ENCODE measurements at places on chromosomes 16 and 17.

DNA sequence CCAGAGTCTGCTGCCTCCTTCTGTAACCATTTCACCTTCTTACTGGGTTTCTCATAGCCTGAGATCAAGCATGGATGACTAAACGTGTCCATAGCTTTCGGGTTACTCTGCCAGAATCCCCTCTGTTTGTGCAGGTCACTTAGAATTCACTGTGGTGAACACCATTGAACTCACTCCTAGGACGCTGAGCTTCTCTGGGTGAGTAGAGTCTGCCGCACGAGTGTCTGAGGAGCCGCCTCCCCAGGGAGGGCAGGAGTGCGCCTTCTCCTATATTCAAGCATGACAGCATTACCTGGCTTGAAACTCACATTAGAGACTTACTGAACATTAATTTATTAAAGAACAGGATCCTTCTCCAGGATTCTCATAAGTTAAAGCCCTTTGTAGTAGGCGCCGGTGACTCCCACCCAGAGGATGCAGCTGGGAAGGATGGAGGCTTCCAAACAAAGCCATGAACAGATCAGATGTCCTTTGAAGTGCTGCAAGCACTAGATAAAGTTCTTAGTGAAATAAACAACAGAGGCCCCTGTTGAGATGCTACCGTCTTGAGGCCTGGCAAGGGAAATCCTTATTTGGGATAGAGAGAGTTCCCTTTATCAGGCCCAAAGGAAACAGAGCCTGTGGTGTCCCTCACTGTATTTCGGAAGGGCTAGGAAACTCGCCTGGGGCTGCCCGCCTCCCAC is 144.6 kb upstream of the PLCG2 start:
- no peak for DNase-seq

DNA sequence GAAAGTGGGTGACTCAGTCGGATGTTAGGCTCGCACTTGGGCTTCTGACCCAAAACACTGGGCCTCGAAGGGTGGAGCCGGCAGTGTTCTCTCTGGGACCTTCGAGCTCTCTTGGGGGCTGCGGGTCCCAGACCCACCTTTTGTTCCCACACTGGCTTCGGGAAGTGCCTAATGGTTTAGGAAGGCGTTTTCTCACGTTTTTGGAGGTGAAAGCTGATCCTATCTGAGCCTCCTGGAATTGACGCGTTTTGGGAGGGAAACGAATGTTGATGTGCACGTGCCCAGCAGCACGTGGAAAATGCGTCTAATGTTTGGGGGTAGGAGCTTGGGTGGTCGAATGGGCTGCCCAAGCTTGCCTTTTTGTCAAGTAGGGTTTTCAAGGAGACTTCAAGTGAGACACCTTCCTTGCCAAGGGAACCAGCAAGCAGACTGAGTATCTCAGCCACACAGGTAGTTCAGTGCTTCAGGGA is 666 bp downstream of the HGS start:
- DNase-seq, result no peak

DNA sequence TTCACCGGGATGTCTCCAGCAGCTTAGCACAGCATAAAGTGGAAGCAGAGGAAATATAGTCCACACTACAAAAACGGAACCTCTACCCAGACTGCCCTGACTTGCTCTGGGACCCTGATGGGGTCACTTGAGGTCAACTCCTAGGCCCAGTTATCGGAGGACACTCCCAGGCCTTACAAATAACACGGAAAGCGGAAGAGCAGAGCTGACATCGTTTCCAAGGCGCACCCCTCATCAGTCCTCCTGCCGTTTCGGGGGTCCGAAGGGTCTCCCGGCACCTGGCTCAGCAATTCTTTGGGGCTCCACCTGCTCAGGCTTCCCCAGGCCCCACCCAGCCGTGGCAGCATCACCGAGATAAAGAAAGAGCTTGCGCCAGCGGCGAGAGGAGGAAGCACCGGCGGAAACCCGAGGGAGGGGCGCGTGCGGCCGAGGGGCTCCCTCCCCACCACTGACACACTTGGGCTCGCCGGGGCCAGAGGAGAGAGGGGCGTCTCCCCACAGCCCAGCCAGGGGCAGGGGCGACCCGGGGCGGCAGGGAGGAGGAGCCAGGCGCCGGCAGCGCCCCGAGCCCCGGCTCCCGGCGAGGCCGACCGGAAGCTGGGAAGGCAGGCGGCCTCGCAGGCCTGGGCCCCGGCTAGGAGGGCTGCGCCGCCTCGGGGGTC is 727 bp downstream of the CORO7 start:
- no peak for DNase-seq

DNA sequence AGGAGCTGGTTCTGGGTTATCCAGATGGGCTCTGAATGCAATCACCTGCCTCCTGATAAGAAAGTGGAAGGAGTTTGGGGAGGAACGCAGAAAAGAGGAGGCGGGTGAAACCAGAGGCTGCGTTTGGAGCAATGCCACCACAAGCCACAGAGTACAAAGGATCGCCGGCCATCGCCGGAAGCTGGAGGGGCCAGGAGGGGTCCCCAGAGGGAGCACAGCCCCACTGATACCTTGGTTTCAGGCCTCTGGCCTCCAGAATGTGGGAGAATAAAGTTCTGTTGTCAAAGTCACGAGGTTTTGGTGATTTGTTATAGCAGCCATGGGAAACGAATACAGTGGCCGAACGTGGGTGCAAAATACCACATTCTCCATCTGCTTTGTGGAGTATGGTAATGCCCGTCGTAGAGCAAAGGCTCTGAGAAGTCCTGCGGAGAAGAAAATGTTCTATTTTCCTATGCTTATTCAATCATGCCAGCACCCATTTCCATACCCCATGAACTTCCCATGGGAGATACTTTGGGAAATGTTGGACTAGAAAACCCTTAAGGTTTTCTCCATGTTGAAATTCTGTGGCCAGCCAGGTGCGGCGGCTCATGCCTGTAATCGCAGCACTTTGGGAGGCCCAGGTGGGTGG is 51.4 kb downstream of the ZDHHC7 start:
- DNase-seq, result no peak

DNA sequence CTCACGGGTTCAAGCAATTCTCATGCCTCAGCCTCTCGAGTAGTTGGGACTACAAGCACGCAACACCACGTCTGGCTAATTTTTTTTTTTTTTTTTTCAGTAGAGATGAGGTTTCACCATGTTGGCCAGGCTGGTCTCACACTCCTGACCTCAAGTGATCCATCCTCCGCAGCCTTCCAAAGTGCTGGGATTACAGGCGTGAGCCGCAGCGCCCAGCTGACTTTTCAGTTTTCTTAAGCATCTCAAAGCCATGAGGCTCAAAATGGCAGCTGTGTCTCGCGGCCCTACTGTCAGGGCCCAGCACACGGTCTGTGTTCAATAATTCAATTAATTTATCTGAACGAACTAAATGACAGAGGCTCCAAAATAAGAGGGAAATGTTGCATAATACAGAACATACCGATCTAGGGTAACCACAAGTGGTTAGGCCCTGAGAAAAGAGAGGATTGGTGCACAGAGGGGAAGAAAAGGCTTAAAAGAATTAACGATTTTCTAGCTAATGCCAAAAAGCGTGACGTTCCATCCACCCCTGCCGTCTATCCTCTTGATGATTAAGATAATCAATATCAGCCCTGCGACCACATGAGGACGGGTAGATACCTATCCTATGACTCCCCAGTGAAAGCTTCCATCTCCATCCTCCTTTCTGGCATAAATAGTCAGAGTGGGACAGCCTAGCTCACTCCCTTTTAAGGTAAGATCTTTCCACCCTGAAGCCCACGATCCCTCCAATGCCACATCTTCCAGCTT is 136.9 kb downstream of the SLC39A11 start:
- no peak for DNase-seq

DNA sequence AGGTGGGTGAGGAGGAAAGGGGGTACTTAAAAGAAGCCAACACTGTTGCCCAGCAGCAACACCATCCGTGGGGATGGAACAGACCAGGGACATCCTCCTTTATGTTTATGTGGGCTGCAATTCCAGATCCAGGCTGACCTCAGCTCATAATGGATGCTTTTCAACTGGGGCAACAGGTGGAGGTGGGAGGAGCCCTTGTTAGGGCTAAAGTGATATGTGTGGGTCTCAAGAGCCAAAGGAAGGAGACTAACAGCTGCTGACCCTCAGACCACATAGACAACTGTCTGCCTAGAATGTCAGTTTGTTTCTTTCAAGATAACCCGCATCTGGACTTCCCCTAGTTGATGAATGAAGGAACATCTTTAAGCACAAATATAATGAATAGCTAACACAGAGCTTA is 2.0 kb upstream of the INPP5K start:
- DNase-seq, result no peak

DNA sequence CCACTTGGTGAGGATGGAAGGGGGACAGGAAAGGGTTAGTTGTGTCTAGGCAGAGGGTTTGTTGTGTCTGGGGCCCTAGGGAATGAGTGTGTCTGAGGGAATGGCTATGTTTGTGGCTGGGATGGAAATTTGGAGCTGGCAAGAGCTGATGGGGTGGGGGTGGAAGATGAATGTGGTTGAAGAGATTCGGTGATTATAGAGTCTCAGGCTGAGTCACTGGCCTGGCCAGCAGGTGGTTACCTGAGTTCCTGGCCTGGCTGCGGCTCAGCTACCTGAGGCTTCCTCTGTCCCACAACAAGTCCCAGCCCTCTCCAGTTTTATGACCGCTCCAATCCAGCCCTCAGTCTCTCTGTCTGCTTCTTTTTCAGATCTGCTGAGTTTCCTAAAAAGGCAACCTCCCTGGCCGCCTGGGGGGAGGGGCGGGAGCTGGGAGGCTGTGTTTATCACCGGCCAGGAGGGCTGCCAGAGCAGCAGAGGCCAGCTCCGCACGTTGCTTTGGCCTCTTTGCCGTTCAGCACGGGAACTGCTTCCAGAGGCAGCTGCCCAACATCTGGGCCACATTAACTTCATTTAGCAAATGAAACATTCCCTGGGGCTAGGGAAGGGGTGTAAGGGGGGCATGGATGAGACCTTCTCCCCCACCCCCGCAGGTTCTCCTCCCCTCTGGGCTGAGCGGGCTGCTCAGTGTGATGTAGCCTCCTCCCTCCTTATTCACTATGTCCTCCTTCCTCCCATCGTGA is 21.8 kb downstream of the ITGB3 start:
- peak; percentile 50 for DNase-seq

- no peak for DNase-seq
Measured at GRCh38 chr16:88850531-88851199, 6.1 kb downstream of the GALNS start.

DNA sequence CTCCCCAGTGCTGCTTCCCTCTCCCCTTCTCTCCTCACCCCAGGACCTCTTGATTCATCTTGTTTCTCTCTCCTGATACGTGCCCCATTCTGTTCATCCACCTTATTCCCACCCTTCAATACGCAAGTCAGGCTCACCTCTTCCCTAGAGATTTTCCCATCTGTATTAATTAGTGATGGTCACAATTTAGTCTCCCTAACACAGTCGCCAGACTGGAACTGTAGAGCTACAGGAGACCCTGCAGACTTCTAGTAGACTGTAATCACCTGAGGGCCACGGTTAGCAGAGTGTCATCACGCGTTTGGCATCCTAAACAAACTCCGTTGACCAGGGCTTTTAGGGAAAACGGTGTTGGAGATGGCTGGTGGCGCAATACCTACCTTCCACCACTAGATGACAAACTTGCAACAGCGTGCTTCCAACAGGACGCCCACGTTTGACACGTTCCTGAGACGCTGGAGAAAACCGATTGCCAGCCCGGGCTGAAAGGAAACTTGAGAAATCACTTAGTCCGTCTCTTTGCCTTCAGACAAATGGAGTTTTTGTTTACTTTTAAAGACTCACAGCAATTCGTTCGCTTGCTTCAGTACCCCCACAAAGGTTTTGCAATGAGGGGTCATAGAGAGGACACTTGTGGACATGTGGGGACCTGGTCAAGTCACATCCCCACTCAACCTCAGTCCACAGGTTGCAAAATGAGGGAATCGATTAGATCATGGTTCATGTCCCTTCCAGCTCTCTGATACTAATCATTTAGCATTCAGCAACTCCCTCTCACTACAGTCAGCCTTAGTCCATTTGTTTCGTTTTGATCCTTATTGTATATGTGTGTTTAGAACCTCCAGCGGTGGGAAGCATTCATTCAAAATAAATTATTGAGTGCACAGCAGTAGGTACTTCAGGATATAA is 20.6 kb downstream of the MYL4 start:
- peak; percentile 50 for DNase-seq
